Fibroblast of the aortic adventitia (primary cell): ENCODE measurements at places on chromosomes 3 and 15.

- peak; percentile 66 for DNase-seq
These were observed 1.6 kb downstream of the CYP11A1 start for GRCh38 chr15:74365598-74366445.

GRCh38 chr3:146326875-146327543, 76.1 kb upstream of the PLSCR4 start:
- peak; percentile 88 for DNase-seq

GRCh38 chr15:90660195-90660998, 56.7 kb upstream of the BLM start:
- DNase-seq = peak; percentile 90

- peak; percentile 17 for DNase-seq
These were observed 11.6 kb upstream of the MUC4 start for GRCh38 chr3:195823280-195823679.

GRCh38 chr3:16427103-16427965, 86.2 kb downstream of the RFTN1 start:
- peak; percentile 97 for DNase-seq

- no peak for DNase-seq
These were observed 25.9 kb downstream of the TRIM71 start for GRCh38 chr3:32843510-32844321.

DNA sequence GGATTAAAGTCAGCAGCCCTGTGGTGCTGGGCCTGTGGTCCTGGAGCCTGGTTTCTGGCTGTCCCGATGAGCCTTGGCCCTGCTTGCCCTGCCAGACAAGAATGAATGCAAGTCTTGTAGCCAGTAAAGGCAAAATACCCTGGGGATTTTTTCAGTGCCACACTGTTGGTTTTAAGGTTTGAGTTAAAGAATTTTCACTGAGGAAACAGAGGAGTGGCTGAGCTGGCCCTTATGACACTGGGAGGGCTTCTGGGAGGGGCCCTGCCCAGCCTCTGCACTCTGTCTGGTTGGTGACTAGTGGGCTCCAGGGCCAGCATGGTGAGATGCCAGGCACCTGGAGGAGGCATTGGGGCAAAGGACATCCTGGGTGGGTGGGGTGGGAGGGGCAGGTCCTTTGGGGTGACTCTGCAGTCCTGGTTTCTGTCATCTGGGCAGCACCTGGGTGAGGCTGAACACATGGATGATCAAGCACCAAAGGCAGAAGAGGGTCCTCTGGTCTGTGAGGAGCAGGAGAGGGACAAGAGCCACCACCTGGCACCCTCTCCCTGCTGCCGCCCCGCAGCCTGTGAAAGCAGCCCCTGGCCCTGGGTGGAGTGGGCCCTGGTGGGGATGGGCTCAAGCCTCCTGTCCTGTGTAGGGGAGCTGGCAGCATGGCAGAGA, 12.5 kb upstream of the PLA2G4E start:
- no peak for DNase-seq

DNA sequence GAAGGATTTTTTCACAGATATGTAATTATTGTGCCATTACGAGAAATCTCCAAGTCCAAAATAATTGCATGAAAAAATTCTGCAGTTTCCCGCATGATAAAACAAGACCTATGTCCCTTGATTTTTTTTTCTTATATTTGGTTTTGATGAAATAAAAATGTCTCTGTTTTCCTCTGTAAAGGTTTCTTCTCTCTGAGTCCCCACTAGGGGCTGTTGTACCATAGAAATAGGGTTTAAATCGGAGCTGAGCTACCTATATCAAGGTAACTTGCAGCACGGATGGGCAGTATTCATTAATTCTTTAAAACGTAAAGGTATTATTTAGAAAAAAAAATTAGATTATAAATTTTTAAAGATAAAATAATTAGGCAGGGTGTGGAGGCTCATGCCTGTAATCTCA, 66.6 kb upstream of the IGF1R start:
- no peak for DNase-seq

GRCh38 chr3:97896547-97896946, 74.7 kb downstream of the CRYBG3 start:
- DNase-seq = no peak

DNA sequence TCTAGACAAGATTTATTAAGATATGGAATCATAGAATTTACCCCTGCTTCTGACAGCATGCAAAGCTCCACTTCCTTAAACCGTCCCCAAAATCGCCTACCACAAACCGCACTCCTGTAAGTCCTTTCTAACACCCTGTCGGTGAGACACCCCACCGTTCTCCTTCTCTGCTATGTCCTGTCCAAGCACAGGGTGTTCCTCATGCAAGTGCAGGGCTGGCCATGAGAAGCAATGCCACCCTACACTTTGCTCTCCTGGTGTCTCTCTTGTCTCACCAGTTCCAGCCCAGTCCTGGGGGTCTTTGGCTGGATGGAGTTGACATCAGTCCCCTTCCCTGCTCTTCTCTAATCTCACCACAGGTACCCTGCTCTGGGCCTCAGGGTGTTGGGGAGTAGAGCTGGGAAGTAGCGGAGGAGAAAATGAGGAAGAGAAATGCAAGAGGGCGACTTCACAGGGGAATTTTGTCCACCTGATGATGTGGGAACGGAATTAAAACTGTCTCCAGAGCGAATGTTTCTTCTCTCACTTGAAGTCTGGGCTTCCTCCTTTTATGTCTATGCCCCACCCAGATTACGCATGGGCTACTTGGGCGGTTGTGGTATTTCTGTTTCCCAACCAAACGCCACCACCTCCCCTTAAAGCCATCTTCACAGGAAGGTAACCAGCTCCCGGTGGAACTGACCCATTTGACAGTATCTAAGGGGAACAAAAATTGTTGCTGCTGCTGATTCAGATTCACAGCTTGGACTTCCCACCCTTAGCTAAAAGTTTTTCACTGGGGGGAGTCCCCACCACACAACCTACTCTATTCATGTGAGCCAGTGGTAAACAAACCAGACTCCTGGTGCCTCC, 49.9 kb downstream of the CASR start:
- no peak for DNase-seq

GRCh38 chr15:66433726-66434125, 47.0 kb downstream of the MAP2K1 start:
- DNase-seq = no peak

GRCh38 chr15:94135486-94136147, 95.7 kb upstream of the MCTP2 start:
- no peak for DNase-seq

DNA sequence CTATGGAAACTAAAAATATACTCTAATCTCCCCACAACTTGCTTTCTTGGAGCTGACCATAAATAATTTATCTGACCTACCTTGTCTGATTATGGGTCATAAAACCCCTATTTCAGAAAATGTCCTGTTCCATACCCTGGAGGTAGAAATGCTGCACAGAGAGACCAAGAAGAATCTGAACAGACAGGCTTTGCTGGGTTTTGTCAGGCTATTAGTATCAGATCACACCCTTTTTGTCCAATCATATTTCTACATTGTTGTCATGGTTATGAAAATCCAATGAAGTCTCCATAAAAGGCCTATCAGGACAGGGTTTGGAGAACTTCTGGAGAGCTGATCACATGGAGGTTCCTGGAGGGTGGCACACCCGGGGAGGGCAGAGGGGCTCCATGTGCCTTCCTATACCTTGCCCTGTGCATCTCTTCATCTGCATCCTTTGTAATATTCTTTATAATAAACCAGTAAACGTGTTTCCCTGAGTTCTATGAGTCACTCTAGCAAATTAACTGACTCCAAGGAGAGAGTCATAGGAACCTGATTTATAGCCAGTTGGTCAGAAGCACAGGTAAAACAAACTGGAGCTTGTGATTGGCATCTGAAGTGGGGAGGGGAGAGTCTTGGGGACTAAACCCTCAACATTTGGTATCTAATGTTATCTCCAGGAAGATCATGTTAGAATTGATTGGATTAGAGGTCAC, 58.1 kb downstream of the NGLY1 start:
- DNase-seq = no peak

DNA sequence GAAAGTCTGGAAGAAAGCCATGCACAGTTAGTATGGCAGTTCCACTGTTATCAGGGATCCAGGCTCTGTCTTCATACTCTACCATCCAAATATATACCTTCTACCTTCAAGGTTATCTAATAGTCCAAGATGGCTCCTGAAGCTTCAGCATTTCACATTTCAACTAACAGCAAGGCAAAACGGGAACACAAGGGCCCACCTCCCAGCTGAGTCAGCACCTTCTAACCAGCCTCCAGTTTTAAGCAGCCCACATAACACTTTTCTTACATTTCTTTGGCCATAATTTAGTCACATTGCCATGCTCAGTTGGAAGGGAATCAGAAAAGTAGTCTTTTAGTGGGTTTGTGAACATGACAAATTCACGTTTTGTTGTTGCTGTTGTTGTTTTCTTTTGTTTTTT, 15.4 kb upstream of the MSL2 start:
- DNase-seq = no peak

DNA sequence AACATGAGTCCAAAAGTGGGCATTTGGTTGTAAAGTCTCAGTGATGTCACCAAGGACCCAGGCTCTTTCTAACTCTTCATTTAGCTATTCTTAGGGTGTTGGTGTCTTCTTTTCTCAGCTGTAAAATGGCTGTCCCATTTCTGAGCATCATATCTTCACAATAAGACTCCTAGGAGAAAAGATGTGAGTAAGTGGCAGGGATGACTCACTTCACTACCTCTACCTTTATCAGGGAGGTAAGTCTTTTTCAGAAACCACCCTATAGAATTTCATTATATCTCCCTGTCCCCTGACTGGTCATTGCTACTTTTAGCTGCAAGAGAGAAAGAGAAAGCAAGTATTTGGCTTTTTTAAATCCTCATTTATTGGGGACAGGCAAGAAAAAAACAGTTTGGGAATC, 300.2 kb upstream of the RBMS3 start:
- DNase-seq = no peak

DNA sequence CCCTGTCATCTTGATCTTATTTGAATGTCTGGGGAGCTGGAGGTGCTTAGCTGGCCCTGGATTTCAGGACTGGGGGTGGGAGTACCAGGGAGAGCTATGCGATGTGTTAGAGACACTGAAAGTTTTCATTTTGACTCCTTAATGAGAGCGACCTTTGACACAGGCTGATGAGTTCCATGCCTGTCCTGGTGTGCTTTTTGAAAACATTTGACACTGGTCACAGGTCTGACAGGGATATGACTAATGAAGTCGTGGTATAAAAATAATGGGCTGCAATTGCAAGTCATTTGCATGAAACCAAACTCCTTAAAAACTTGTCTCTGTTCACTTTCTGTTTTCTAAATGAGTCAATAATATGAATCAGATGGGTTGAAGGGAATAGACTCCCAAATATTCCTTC, 81.9 kb downstream of the MECOM start:
- DNase-seq = peak; percentile 31

DNA sequence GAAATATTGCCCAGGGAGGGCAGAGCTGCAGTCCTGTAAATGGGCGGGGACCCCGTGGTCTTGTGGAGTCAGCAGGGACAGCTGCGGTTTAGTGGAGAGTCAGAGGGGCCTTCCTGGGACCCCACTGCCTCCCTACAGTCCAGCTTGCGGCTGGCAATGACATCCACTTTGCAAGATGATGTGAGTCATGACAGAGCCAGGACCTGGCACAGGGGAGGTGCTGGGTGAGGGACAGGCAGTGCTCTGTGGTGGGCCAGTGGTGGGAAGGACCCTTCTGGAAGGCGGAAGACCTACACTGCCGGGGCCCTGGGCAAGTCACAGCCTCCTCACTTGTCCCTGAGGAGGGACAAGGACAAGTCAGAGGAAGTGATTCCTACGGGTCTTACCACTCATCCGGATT, 17.8 kb downstream of the APBA2 start:
- DNase-seq = no peak

- no peak for DNase-seq
These were observed 455.4 kb upstream of the TBL1XR1 start for GRCh38 chr3:177652556-177653291.

- DNase-seq = no peak
These were observed 6.2 kb downstream of the MELTF start for GRCh38 chr3:197023241-197023997.

GRCh38 chr15:65525622-65526021, 4.6 kb upstream of the HACD3 start:
- peak; percentile 52 for DNase-seq

DNA sequence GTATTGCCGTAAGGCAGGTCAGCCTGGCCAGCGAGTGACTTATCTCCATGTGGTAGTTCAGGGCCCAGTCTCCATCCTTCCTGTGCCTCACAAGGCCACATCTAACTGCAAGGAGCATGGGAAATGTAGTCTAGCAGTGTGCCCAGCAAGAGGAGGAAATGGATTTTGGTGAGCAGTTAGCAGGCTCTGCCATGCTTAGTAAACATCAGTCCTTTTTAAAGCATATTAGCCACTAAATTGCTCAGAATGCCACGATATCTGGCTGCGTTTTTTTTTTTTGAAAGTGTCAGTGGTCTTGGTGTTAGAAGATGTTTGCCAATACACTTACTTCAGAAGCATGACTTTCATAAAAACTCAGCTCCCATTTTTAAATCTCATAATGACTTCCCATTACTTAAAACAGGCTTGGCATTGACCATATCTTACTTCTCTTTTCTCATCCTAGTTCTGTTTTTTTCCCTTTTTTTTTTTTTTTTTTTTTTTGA, 470.2 kb upstream of the TPRG1 start:
- no peak for DNase-seq

DNA sequence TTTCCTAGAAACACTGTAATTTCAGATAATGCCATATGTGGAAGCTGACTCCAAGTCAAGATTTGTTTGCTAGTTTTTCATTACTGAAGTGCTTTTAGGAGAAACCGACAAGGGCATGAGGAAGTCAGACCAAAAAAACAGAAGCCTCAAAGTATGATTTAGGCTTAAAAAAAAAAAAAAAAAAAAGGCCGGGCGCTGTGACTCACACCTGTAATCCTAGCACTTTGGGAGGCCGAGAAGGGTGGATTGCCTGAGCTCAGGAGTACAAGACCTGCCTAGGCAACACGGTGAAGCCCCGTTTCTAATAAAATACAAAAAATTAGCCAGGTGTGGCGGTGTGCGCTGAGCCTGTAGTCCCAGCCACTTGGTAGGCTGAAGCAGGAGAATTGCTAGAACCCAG, 11.6 kb downstream of the RPL15 start:
- no peak for DNase-seq

- no peak for DNase-seq
These were observed 43.6 kb downstream of the PIK3R4 start for GRCh38 chr3:130702985-130703384.

DNA sequence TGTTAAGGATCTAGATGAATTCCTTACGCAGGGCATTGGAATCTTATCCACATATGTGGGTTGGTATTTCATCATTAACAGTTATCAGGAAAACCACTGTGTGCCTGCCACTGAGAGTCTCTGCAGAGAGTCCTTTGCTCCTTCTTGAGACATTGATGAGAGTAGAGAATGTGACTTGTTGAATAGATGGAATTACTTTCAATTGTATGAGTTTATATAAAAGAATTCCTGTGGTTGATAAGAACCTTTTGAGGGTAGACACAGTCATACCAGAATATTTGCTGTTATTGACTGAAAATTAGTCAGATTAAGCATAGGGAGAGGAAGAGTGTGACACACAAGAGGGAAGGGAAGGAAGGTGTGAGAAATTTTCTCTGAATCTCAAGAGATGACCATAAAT, 30.8 kb downstream of the ARHGEF26 start:
- DNase-seq = peak; percentile 94

- DNase-seq = no peak
These were observed 70.2 kb downstream of the TFG start for GRCh38 chr3:100779480-100779879.
